ENCODE measurements at places on chromosomes 3 and 15.

DNA sequence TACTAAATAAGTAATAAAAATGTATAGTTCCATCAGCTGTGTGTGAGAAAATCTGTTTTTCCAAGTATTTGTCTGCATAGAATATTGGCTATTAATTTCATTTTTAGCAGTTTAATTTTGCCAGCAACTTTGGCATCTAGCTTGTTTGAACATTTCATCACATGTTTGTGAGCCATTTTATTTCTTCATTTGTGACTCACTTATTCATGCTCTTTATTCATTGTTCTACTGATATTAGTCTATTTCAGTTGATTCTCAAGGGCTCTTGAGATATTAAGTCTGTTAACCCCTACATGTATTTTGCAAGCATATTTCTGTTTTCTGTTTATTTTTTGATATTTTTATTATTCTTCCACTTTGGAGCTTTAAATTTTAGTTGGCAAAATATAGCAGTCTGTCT, 74.0 kb upstream of the PHLDB2 start:
- no peak for DNase-seq

DNA sequence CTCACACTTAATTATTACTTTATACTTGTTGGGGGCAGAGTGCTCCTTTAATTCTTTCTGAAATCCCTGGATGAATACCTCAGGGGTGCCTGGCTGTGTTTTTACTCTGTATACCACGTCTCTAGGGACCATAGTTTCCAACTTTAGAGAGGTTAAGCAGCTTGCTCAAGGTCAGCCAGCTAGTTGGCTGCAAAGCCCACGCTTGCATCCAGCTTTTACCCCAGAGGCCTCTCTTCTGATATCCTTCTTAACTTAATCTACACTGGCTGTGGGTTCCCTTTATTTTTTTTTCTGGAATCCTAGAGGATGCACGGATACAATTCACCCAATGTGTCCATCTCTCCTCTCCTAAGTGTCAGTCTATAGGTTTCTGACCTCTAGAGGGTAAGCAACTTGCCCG, 1.4 kb downstream of the PDZRN3 start:
- DNase-seq, result no peak

DNA sequence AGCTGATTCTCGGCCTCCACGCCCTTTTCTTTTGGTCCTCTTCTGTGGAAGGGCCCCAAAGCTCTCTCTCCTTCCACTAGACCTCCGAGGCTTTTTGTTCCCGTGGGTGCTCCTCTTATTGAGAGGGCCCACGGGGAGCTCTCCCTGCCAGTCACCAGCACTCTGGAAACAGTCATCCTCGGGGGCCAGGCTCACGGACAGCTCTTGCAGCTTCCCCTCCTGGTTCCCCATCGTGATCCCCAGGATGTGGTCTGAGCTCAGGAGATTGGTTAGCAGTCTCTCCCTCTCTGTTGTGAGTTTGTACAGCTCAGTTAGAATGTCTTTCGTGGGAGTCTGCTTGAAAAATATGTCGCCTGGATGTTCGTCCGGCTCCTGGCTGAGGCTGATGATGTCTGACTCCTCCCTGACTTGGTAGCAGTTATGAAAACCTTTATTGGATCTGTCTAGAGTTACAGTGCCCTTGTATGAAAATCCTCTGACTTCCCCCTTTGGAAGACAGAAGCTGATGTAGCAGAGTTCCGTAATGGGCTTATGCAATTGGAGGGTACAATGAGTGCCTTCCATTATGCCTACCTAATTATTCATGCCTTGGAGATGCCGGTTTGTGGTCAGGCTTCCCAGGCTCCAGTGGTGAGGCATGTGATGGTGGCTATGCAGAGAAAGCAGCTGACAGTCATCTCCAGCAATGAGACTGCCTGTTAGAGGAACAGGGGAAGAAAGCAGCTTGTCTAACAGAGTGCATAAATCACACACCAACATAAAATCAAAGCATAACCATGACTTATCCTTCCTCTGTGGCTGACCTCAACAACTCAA, 40.0 kb downstream of the FMN1 start:
- DNase-seq, result no peak

DNA sequence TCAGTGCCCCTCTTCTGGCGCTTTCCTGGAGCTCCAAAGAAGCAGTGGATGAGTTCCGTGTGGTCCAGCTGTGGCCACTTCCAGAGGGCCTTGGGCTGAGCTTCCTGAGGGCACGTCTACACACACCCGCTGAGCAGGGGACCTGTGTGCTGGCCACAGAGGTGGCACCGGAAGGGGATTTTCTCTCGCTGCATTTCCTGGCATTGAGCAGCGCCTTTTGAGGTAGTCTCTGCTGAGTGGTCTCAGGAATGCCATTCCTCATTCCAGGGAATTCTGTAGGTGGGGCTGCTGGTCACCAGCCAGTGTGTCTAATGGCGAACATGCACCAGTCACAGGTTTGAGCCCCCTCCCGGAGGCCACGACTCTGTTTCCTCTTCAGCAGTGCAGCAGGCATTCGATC, 48.1 kb downstream of the AMOTL2 start:
- no peak for DNase-seq

DNA sequence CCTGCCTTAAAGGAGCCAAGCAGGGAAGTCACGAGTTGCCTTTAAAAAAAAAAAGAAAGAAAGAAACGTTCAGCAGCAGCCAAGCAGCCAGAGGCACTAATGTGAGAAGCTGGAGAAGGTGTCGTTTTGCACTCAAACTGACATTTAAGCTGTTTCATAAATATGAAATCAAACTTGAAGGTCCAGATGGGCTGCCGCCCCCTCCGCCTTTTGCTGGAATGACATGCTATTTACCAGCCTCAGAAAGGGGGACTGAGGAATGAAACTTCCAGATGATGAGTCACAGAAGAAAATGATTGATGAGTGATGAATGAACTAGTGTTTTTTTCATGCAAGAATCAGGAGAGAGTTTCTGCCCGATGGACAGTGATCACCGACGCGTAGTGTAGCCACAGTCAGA, 396.8 kb downstream of the IGSF11 start:
- DNase-seq, result no peak

- DNase-seq, result no peak
These were observed 214.8 kb downstream of the KCNH8 start for GRCh38 chr3:19363071-19363470.

- DNase-seq, result no peak
These were observed 266.4 kb downstream of the FAM43A start for GRCh38 chr3:194951931-194952582.

GRCh38 chr3:73685061-73685460, 60.3 kb upstream of the PDZRN3 start:
- DNase-seq, result no peak

DNA sequence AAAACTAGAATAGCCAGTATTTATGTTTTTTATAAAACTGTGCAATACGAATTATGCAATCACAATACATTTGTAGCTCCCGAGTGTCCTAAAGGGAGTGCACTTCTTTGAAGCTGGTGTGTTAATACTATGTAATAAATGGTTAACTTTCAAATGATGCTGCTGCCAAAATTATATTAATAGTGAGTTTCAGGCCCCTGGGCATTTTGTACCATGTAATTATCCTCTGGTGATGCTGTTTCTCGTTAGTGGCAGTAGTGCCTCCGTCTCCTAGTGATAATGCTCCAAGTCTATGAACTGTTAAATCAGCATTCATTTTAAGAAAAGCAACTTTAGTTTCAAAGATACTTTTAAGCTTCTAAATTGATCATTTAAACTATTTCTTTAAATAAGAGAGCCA, 132.7 kb upstream of the BHLHE40 start:
- no peak for DNase-seq

- no peak for DNase-seq
These were observed 12.2 kb upstream of the IFT57 start for GRCh38 chr3:108234387-108234957.

Data from stimulated activated CD4-positive, alpha-beta T cell treated with anti-CD3 and anti-CD28 coated beads, Interleukin-15, amount 100 ng/mL, for 24 hours (primary cell).